ENCODE measurements at places on chromosomes 5 and 9.
A peak's percentile ranks its signal among the peaks of the same experiment; 100 is the strongest.

DNA sequence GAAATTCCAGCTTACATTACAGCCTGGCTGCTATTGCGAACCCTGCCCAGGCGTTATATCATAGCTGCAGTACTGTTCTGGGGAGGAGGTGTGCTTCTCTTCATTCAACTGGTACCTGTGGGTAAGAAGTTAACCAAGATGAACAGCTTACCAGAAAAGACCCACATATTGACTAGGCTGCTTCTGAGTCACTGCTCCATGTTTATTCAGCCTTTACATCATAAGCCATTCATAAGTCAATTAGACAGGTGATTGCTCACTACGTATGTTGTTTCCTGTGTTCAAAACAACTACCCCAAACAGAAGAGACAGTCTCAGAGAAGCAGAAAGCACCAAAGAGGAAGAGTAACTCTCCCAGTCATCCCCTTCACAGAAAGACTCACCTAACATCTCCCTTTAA is 34.7 kb upstream of the SLC22A5 start:
- DNase-seq: no peak

- DNase-seq: peak; percentile 85
Observed at GRCh38 chr5:54905942-54906537, 79.4 kb downstream of the ESM1 start.

- DNase-seq: peak; percentile 89
Observed at GRCh38 chr5:76404223-76405211, 1.4 kb downstream of the IQGAP2 start.

DNA sequence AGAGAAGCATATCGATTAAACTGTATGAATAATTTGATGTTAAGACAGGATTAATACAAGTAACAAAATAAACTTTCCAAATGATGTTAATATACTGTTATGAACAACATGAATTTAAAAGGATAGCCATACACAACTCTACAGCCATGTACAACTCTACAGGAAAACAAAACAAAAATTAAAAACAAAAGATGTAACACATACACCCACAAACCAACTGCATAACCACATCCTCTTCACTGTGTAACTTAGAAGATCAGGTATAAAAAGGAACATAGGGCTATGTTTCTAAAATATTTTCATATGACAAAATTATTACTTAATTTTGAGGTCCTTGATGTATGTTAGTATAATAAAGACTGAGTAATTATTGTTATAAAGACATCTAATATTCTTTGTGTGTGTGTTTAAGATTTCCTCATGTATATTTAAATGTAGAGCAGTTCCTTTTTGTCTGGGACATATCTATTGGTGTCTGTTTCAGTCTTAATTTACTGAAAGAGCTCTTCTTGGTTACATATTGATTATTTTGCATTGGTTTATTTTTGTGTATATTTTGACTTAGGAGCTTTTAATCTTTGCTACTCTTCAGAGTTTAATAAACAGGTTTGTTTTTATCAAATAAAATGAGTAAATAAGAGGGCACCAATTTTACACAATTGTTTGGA is 966.8 kb upstream of the CTNND2 start:
- DNase-seq: no peak

DNA sequence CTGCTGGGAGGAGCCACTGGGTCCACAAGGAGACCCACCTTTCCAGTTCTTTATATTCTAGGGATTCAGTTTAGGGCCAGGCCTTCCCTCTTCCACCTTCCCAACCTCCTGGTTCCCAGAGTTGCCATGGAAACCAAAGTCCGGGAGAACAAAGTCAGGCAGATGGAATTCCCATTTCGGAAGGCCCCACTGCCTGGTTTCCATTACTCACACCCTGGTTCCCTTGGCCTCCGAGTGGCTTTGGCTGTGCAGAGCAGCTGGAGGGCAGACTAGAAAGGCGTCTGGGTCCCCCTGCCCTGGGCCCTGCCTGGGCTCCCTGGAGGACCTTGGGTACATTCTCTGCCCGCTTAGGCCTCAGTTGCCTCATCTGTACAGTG is 136.1 kb downstream of the RGS3 start:
- DNase-seq: no peak

GRCh38 chr5:79330071-79330470 is 94.1 kb downstream of the JMY start:
- DNase-seq: no peak

- no peak for DNase-seq
Observed at GRCh38 chr9:136568288-136569081, 22.6 kb upstream of the NOTCH1 start.

GRCh38 chr5:81752644-81752963 is 1.7 kb upstream of the SSBP2 start:
- no peak for DNase-seq

- DNase-seq: no peak
Observed at GRCh38 chr5:113581388-113581787, 67.9 kb downstream of the YTHDC2 start.

- no peak for DNase-seq
Observed at GRCh38 chr5:37075399-37075950, 173.7 kb downstream of the CPLANE1 start.

GRCh38 chr5:135313405-135313804 is 85.6 kb downstream of the MACROH2A1 start:
- peak; percentile 36 for DNase-seq

DNA sequence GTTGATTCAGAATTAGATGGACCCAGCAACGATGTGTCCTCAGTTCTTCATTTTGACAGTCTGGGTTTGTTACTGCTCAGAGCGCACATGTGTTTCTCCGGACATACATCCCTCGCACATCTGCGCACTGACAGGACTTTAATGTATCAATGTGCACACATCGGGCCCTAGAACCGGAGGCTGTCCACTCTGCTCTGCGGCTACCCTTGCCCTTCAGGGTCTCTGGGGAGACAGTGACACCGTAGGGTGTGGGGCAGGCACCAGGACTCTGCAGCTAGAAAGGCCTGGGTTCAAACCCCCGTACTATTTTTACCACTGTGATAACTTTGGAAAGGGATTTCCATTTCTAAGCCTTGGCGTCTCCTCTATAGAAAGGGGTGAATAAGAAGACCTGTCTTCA is 23.5 kb upstream of the LPCAT1 start:
- no peak for DNase-seq

GRCh38 chr5:133336969-133337410 is 275.4 kb downstream of the FSTL4 start:
- no peak for DNase-seq

DNA sequence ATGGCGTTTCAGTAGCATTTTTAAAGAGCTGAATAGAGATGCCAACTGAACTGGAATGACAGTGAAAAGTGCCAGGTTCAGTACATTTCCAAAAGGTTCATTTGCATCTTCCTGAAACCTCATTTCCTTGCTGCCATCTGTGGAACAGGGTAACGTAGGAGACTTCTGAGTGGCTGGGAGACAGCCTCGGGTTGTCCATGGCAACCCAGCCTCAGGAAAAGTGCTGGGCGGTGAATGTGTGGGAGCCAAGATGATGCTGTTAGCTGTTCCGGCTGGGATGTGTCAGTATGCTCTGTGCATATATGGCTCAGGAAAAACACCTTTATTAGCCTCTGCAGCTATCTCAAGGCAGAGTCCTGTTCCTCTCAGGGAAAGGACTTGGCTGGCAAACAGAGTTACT is 87.5 kb downstream of the KLHL3 start:
- DNase-seq: no peak

GRCh38 chr5:81893961-81894360 is 77.9 kb upstream of the ATG10 start:
- no peak for DNase-seq

DNA sequence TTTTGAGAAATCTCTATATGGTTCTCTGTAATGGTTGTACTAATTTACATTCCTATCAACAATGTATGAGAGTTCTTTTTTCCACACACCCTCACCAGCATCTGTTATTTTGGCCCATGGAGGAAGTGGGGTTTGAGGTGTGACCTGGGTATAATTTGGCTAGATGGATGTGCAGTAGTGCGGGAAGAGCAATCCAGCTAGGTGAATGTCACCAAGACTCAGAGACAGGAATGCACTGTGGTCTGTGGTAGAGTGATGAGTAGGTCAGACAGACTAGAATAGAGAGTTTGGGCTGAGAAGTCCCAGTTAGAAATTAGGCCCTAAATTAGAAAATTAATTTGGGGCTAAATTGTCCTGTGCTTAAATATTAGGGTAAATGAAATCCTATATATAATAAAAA is 32.8 kb upstream of the PIP5K1B start:
- DNase-seq: no peak

- DNase-seq: no peak
Observed at GRCh38 chr5:80141147-80141671, 106.1 kb downstream of the THBS4 start.

DNA sequence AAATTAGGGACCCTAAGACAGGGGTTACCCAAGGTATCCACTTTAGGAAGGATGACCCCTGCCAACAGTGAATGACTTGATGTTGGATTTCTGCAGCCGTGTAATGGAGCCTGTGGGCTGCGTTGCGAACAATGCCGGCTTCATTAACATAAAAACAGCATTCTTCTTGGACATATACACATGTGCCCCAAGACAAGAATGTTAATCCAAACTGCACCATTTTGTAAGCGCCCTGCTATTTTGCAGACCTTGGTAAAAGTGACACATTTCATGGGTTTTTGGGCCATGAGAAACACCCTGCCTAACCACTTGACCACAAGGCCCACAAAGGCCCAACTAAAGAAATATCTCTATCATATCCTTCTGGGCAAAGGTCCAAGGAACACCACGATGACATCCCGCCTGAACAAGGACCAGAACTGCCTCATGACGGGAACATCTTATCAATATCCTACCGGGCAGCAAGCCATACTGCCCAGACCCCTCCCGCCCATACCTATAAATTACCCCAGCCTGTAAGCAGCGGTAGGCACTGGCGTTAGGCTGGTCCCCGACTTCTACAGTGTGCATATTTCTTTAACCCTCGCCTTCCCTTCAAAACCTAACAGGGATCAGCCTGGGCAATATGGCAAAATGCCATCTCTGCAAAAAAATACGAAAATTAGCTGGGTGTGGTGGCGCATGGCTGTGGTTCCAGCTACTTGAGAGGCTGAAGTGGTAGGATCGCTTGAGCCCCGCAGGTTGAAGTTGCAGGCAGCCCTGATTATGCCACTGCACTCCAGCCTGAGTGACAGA is 9.7 kb upstream of the PDCD1LG2 start:
- no peak for DNase-seq

- no peak for DNase-seq
Observed at GRCh38 chr5:142888469-142889085, 118.4 kb downstream of the ARHGAP26 start.

- no peak for DNase-seq
Observed at GRCh38 chr9:100583014-100583802, 5.3 kb downstream of the CAVIN4 start.

DNA sequence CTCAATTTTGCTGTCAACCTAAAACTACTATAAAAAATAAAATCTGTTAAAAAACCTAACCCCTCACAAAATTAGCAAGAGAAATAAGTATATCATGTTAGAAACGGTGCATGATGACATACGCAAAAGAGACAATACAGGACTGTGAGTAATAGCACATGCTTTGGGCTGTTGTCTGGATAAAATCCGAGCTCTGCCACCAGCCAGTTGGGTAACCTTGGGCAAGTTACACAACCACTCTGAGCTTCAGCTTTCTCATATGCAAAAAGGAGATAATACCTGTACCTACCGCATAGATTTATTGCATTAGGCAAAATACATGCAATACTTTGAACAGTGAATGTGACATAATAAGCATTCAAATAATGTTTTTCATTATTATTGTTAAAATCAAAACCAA is 481.7 kb downstream of the TLE1 start:
- DNase-seq: no peak

GRCh38 chr9:21883642-21884041 is 81.2 kb downstream of the MTAP start:
- no peak for DNase-seq

DNA sequence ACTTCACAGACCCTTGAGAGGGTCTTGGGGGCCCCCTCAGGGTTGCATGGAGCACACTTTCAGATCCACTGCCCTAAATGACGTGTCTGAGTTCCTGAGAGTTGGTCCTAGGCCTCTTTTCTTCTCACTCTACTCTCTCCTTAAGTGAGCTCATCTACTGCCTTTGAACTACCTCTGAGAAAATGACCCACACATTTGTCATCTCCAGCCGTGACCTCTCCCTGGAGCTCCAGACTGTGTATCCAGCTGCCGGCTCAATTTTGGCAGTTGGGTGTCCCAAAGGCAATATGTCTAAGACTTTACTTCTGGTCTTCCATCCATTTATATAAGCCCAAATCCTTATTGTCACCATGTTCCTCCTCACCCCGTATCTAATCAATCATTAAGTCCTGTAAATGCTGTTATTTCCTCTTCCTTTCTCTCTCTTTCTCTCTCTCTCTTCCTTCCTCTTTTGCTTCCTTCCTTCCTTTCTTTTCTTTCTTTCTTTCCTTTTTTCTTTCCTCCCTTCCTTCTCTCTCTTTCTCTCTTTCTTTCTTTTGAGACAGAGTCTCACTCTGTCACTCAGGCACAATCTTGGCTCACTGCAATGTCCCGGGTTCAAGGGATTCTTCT is 51.2 kb upstream of the HSPA9 start:
- DNase-seq: no peak

- DNase-seq: no peak
Observed at GRCh38 chr5:120158211-120158610, 305.9 kb upstream of the PRR16 start.

DNA sequence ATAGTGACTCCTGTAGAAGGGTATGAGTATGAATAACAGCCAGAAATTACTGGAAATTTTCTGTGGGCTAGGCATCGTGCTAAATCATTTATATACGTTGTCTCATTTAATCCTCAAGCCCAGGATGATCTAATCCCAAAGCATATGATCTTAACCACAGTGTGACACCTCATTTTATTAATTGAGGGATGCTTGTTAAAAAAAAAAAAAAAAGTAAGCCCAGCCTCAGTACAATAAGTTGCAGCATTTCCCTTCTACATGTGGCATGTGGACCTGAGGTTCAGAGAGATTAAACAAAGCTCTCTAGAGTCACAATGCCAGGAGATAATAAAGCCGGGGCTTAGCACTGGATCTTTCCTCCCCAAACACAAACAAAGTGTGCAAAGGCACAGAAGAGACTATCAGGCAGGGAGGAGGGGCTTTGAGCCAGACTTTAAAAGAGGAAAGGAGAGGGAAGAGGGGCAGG is 49.5 kb downstream of the KLF4 start:
- DNase-seq: no peak

GRCh38 chr5:59661954-59662615 is 231.4 kb downstream of the PDE4D start:
- no peak for DNase-seq

- DNase-seq: no peak
Observed at GRCh38 chr9:32811246-32811645, 27.9 kb downstream of the TMEM215 start.

- DNase-seq: peak; percentile 80
Observed at GRCh38 chr5:54743997-54744788, 226.6 kb downstream of the SNX18 start.

DNA sequence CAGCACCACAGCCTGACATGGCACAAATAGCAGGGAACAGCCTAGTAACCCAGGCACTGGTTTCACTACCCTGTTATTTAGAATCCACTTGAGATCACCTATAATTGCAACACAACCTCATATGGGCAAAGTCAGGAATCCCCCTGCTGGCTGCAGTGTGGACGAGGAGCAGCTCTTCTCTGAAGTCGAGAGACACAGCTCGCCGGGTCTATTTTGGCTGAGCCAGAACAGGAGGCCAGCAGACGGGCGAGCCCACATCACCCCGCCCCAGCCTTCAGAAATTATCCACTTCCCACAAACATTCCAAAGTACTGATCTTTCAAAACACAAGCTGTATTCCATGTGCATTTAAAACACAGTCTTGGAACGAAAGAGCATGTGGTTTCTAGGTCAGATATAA is 179.0 kb downstream of the ROR2 start:
- DNase-seq: no peak
